Activated B cell treated with CpG ODN at 0.5 μM for 24 hours (primary cell): ENCODE measurements at places on chromosomes 13 and 19. TPM values are rescaled to one million over a fixed set of nuclear protein-coding genes. Genes with fewer than 3 reads are reported as not detected.

GRCh38 chr19:10193790-10194499 lies 808 bp downstream of the DNMT1 start:
- H3K4me1 ChIP-seq: peaks cover 31% of the 10 kb centered on the region
- peaks cover 11% of the 10 kb centered on the region for H3K36me3 ChIP-seq
- DNase-seq: no peak
- H3K27me3 ChIP-seq: no peaks in the 10 kb centered on the region

GRCh38 chr13:23671897-23672296 lies 101.7 kb downstream of the TNFRSF19 start:
- no peak for DNase-seq
- H3K27ac ChIP-seq: no peak overlapping the region
- H3K4me3 ChIP-seq: no peak overlapping the region
- peaks cover 7% of the 10 kb centered on the region for H3K27me3 ChIP-seq
- H3K4me1 ChIP-seq: no peaks in the 10 kb centered on the region

DNA sequence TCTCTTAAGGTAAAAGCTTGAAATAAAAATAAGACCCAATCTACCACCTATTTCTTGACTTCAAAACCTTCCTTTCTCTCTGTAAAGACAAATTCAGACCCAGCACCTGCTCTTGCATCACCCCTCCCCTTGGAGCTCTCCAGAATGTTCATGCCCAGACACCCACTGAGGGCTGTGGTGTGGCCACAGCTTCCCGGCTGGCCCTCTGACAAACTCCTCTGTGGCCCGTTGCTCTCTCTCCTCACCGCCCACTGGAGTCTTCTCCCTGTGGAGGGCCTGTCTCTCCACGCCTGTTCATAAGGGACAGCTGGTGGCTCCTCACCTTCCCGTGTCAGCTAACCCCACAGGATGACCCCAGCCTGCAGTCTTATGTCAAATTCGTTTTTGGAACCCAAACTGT lies 49.1 kb downstream of the TSSK6 start:
- peaks cover 51% of the 10 kb centered on the region for H3K4me1 ChIP-seq
- H3K36me3 ChIP-seq: peaks cover 48% of the 10 kb centered on the region
- H3K4me3 ChIP-seq: no peak overlapping the region
- DNase-seq: no peak

DNA sequence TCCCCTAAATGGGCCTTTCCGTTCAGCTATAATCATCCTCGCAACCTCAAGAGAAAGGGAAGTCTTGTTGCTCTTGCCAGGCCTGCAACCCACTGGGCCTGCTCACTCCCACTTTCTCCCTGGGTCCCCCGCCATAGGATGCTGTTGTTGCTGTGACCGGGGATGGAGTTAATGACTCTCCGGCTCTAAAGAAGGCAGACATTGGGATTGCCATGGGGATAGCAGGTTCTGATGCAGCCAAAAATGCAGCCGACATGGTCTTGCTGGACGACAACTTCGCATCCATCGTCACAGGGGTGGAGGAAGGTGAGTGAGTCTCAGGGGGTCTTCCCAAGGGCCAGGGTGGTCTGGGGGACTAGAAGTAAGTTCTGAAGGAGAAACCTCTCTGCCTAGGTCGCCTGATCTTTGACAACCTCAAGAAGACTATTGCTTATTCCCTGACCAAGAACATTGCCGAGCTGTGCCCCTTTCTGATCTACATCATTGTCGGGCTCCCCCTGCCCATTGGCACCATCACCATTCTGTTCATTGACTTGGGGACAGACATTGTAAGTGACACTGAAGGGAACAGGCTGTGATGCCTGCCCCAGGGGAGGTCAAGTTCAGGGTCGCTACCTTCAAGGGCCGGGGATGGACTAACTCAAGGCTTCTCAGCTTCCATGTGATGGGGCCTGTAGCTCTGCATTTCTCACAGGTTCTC lies 26.8 kb downstream of the ATP12A start:
- H3K36me3 ChIP-seq: no peaks in the 10 kb centered on the region
- peaks cover 11% of the 10 kb centered on the region for H3K4me1 ChIP-seq
- peaks cover 6% of the 10 kb centered on the region for H3K27me3 ChIP-seq

DNA sequence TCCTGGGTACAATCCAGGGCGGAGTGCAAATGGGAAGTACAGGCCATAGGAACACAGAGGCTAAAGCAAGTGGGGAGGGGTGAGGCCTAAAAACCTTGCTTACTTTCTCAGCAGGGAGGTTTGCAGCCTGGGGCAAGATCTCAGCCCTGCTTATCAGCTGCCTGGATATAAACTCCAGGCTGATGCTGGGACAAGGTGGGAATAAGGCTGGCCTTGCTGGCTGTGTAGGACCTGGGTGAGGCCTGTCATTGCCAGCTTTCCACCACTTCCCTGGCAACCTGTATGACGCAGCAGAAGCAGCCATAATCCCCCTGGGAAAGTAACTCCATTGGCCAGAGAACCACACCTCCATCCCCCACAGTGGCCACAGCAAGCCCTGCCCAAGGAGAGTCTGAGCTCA lies 279.1 kb upstream of the ATXN8OS start:
- H3K27me3 ChIP-seq: no peaks in the 10 kb centered on the region
- H3K36me3 ChIP-seq: no peaks in the 10 kb centered on the region
- no peaks in the 10 kb centered on the region for H3K4me1 ChIP-seq
- H3K4me3 ChIP-seq: no peak overlapping the region

- H3K27me3 ChIP-seq: no peaks in the 10 kb centered on the region
- H3K36me3 ChIP-seq: peaks cover 26% of the 10 kb centered on the region
- H3K4me3 ChIP-seq: peak overlapping the region; percentile 98
- H3K27ac ChIP-seq: peak overlapping the region; percentile 98
- peak; percentile 55 for DNase-seq
These were observed 4.9 kb downstream of the LIPE start for GRCh38 chr19:42422092-42422900.

- no peak overlapping the region for H3K27ac ChIP-seq
- no peak for DNase-seq
- no peak overlapping the region for H3K4me3 ChIP-seq
- H3K4me1 ChIP-seq: peaks cover 25% of the 10 kb centered on the region
- no peaks in the 10 kb centered on the region for H3K36me3 ChIP-seq
These were observed 38.8 kb downstream of the TDRD3 start for GRCh38 chr13:60435762-60436374.

DNA sequence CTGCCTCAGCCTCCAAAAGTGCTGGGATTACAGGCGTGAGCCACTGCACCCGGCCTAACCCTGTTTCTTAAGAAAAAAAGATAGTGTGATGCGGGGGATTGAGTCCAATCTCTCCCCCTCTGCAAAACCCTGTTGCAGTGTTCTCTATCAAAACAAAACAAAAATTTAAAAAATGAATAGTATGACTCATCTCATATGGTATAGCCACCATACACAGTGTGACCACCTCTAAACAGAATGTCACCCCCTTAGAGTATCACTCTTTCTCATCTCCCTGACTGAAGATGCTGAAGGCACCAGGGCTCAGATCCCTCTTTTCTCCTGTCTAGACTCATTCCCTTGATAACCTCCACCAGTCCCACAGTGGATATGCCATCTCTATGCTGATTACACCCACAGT lies 6.8 kb upstream of the ERF start:
- H3K36me3 ChIP-seq: no peaks in the 10 kb centered on the region
- no peak overlapping the region for H3K4me3 ChIP-seq
- peaks cover under 1% of the 10 kb centered on the region for H3K27me3 ChIP-seq
- no peak for DNase-seq
- no peak overlapping the region for H3K27ac ChIP-seq

- H3K27ac ChIP-seq: no peak overlapping the region
- H3K27me3 ChIP-seq: no peaks in the 10 kb centered on the region
- no peak overlapping the region for H3K4me3 ChIP-seq
These were observed 658.4 kb upstream of the MIR17HG start for GRCh38 chr13:90689111-90689510.

GRCh38 chr19:40740747-40741146 lies 9.5 kb downstream of the ACTMAP start:
- H3K27ac ChIP-seq: no peak overlapping the region
- peaks cover 40% of the 10 kb centered on the region for H3K36me3 ChIP-seq
- H3K4me1 ChIP-seq: peaks cover 3% of the 10 kb centered on the region
- H3K27me3 ChIP-seq: no peaks in the 10 kb centered on the region

DNA sequence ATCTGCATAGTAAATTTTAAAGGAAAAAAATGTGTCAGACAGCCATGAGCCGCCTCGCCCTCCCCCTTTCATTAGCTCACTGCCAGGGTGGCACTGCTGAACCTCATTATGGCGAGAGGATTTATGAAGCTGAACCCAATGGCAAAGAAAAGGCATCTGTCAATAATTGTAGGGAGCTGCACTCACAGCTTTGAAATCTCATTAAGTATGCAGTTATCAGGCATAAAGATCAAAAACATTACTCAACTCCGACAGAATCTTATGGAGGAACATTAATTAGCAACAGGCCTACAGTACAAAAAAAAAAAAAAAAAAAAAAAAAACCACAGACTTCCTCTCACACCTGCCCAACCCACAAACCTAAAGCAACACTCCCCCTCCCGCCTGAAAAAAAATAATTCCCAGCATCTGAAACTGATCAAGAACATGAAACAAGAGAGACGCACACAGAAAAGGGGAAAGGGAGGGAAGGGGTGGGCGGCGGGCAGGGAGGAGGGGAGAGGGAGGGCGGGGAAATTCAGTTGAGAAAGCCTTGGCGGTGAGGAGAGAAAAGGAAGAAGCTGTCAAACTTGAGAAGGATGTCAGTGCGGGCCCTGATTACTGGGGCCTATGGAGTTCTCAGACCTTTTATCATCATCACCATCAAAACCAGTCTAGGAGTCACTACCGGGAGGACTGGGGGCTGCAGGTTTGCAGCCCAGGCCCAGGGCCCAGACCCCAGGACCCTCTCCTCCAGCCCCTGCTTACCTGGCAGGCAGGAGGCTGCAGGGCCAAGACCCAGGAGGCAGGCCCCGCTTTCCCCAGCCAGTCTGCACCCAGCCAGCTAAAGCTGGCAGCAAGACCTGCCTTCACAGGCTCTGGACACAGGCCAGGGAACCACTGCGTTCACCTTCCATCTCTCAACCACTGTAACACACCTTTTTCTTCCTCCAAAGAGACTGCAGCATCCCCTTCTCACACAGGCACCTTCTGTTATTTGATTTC lies 8.9 kb downstream of the TSHZ3 start:
- DNase-seq: no peak
- H3K4me1 ChIP-seq: peaks cover 13% of the 10 kb centered on the region
- no peaks in the 10 kb centered on the region for H3K36me3 ChIP-seq
- H3K27ac ChIP-seq: no peak overlapping the region
- peaks cover 19% of the 10 kb centered on the region for H3K27me3 ChIP-seq

DNA sequence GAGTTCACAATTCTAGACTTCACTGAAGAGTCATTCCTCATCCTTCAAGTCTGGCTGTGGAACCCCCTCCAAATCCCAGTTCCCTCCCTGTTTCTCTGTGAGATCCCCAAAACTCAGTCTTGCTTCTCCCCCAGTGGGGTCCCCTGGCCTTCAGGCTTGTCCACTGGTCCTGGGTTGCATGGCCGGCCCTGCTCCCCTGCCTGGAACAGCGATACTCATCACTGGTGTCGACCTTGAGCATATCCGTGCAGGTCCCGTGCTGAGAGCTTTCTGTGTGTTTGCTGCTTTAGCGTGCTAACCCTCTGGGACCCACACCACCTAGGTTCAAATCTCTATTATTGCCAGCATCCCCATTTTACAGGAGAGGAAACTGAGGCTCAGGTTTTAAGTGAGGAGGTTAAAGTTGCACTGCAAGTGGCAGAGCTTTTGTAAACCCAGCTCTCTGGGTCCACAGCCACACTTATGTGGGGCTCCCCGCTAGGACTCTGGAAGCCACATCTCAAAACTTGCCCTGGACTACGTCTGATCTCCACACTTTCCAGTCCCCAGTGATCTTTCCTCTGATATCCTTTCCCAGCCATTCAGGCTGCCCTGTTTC lies 15.5 kb downstream of the LIPE start:
- H3K27me3 ChIP-seq: no peaks in the 10 kb centered on the region
- H3K4me1 ChIP-seq: peaks cover 3% of the 10 kb centered on the region
- H3K4me3 ChIP-seq: no peak overlapping the region
- DNase-seq: no peak

KLF16 gene
- 21.5 and 25.2 TPM in 2 replicates for total RNA-seq

ZFP28 gene
- total RNA-seq: 6.2 and 6.5 TPM in 2 replicates

KCNRG gene
- total RNA-seq: 1.9 and 3.1 TPM in 2 replicates

C13orf42 gene
- total RNA-seq: not detected in 2 replicates

ZNF836 gene
- total RNA-seq: 27.4 and 28.0 TPM in 2 replicates

KLK6 gene
- total RNA-seq: not detected in 2 replicates

KISS1R gene
- total RNA-seq: 0.49 TPM in 2 replicates

CGB7 gene
- not detected in 2 replicates for total RNA-seq

GPR12 gene
- not detected in 2 replicates for total RNA-seq

DOCK6 gene
- total RNA-seq: 7.7 and 9.6 TPM in 2 replicates
